ENCODE measurements at places on chromosomes 7 and 10.

- no peak for DNase-seq
Observed at GRCh38 chr10:18683427-18683826, 24.2 kb downstream of the ARL5B start.

GRCh38 chr10:110211465-110211843 is 4.0 kb downstream of the MXI1 start:
- DNase-seq = no peak

GRCh38 chr7:130208516-130208915 is 856 bp downstream of the SSMEM1 start:
- DNase-seq = no peak

GRCh38 chr7:39659356-39660013 is 36.1 kb downstream of the RALA start:
- no peak for DNase-seq

DNA sequence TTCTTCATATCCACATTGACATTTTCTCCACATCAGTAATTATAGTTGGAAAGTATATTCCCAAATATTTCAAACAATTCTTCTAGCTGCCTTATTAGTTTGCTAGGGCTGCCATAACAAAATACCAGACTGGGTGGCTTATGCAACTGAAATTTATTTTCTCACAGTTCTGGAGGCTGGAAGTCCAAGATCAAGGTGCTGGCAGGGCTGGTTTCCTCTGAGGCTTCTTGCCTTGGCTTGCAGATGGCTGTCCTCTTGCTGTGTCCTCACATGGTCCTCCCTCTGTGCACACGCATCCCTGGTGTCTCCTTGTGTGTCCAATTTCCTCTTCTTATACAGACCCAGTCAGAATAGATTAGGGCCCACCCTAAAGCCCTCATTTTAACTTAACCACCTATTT is 34.5 kb downstream of the DOCK4 start:
- peak; percentile 42 for DNase-seq

DNA sequence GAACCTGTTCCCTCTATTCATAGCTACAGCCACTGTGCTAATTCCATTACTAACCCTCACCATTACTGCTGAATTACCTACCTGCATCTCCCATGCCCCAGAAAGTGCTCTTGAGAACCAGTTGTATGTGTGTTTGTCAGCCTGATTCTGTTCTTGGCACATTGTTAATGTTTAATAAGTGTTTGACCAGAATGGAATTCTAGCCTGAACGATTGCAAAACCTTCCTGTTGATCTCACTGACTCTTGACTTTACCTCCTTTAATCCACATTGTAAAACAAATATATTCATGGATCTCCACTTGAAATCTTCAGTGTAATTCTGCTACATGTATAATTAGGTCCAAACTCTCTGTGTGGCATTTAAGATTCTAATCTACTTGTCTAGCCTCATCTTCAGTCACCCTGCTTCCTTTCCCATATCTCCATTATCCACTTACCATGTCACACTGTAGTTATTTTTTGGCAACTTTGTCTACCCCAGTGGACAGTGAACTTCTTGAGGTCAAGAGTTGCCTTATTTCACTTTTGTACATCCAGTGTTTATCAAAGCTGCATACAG is 4.9 kb downstream of the ZNF277 start:
- DNase-seq = no peak

GRCh38 chr7:37376386-37376785 is 72.3 kb downstream of the ELMO1 start:
- no peak for DNase-seq

GRCh38 chr7:90701021-90701420 is 104.9 kb downstream of the CDK14 start:
- no peak for DNase-seq

DNA sequence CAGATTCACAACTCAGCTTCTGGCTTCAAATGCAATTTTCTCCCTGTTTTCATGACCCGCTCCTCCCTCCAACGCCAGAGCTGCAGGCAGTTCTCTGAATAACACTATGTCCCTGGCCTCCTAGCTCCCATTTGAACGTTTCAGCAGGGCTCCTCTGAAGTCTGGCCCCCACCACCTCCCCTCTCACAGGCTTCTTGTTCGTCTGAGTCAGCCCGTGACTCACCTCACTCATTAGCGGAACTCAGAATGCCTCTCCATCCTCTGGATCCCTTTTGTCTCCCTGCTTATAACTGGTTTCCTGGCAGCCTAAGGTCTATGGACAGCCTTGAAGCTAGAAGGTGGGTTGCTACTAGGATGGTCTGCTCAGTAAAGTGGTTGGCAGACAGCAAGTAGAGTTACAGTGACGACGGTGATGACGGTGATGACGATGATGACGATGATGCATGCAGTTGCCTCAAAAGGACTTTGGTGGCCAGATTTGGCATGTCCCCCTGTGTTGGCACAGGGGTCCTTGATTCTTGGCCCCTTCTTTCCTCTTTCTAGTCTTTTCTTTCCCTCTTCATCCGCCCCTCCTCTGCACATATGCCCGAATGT is 83.3 kb upstream of the MKLN1 start:
- peak; percentile 53 for DNase-seq

- DNase-seq = no peak
Observed at GRCh38 chr7:17016402-17017010, 134.7 kb upstream of the AGR3 start.

GRCh38 chr7:50795831-50796230 is 13.1 kb upstream of the GRB10 start:
- no peak for DNase-seq

- DNase-seq = no peak
Observed at GRCh38 chr7:115033917-115034459, 112.1 kb downstream of the MDFIC start.

DNA sequence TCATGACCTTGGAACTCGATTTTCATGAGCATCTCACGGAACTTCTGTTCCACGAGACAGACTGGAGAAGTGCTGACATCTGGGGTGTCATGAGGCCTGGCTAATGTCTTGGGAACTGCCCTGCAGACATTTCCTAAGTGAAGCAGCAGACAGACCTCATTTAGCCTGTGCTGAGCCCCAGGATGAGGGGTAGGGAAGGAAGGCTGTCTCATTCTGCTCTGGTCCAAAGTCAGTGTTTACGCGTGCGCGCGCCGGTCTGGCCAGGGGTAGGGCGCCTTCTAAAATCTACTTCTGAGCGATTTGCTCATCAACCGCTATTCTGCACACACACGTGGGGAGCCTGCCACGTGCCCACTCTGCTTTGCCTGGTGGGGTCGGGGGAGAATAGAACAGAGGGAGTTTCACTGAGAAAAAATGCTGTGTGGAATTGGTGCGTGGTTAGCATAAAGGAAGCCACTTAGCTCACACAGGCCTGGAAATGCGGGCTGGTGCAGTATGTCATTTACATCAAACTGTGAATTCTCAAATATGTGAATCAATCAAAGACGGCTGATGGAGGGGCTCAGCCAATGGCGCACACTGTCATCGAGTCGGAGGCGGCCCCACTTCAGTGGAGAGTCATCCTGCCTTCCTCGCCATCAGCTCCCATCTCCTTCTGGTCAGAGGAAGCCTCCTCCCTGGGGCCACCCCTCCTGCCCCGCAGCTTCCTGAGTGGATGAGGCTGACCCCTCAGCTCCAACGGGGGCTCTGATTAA is 335.1 kb downstream of the ADARB2 start:
- DNase-seq = peak; percentile 68

- DNase-seq = no peak
Observed at GRCh38 chr7:254337-255037, 35.5 kb upstream of the FOXL3 start.

DNA sequence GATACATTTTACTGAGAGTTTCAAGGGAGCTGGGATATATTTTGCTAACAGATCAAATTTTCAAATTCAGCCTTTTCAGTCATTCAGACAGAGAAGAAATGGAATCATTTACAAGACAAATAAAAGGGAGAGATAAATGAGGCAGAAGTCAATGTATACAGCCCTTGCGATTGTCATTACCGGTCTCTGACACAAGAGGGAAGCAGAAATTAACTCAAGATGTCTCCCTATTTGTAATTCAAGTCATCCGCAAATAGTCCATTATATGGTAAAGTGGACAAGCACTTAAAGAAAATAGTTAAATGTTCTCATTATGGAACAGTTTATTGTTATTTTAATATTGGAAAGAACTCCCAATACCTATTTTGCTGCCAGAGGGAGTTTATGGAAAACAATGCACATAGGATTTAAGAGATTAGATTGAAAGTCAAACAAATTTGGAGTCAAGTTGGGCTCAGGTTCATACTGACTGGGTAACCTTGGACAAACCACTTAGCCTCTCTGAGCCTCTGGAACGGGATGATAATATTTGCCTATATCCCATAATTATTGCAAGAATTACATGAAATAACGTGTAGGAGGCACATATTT is 89.3 kb upstream of the PRKCQ start:
- no peak for DNase-seq

DNA sequence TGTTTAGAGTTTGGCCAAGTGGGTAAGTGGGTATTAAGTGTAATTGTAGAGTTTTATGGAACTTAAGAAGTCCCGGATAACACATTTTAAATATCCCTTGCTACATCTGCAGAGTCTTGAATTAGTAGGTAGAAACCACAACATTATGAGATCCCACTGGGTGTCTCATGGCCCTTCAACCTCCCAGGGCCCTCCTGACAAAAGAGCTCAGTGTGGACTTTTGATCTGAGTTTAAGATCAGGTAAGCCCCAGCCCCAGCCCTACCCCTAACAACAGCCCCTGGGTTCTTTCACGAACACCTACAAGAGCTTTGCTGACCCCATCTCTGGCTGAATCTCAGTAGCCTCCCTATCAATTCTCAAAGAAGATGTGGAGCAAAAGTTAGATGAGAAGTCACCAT is 65.4 kb upstream of the STK17A start:
- no peak for DNase-seq

DNA sequence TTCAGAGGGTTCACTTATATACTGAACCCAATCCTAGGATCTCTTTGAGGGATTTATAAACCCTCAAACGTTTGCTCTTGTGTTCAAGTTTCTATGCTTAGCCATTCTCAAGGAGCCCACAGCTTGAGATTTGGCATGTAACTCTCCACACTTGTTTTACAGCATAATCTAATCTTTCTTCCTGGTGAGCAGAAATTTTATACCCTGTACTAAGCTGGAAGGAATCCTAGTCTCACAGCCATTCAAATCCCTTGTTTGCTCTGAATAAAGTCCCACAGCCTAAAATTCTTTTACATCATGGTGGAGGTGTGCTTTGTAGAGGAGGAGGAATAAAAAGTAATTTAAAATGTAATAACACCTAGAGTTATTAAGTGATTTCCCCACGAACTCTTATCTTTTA is 5.3 kb upstream of the AGR2 start:
- no peak for DNase-seq

- DNase-seq = no peak
Observed at GRCh38 chr10:110002801-110003523, 4.8 kb upstream of the ADD3 start.

- no peak for DNase-seq
Observed at GRCh38 chr7:31003721-31004120, 40.0 kb downstream of the GHRHR start.

DNA sequence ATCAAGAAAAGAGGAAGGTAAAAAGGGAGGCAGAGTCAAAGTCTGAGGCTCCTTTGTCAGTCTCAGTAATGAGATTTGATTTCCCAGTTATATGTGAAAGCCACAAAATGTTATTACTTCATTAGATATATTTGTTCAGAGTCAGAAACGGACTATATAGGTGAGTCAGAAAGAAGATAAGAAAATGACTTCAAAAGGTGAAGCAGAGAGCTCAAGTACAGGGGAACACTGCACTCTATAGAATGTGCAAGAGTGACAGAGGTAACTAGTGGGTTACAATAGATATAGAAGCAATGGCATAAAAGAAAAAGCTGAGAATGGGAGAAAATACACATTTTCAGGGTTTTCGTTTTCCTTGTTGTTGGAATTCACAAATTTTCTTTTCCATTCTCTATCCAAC is 43.3 kb downstream of the DGKB start:
- DNase-seq = no peak

- DNase-seq = no peak
Observed at GRCh38 chr10:20257422-20257821, 441.2 kb downstream of the PLXDC2 start.

DNA sequence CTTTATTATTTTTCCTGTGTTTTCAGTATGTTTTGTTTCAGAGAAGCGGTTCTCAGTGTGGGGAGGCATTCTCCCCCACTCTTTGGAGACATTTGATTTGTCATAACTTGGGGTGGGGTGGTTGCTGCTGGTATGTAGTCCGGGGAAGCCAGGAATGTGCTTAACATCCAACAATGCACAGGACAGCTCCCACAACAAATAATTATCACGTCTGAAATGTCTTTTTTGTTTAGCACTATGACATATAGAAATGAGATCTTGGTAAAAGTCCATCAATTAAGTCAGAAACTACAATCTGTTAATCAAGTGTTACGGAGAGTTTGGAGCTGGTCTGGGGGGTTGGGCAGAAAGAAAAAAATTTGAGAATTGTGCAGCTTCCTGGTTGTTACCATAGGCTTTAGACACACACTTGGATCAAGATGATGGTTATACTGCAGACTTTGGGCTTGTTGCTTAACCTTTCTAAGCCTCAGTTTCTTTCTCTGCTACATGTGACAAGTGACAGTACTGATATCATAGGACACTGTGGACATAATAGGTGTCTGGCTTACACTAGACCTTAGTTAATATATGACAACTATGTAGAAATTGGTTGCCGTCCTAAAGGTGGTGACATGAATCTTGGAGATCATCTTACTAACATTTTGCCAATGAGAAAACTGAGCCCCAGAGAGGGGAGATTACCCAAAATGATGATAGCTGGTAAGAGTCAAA is 113.7 kb downstream of the LRMDA start:
- DNase-seq = no peak

DNA sequence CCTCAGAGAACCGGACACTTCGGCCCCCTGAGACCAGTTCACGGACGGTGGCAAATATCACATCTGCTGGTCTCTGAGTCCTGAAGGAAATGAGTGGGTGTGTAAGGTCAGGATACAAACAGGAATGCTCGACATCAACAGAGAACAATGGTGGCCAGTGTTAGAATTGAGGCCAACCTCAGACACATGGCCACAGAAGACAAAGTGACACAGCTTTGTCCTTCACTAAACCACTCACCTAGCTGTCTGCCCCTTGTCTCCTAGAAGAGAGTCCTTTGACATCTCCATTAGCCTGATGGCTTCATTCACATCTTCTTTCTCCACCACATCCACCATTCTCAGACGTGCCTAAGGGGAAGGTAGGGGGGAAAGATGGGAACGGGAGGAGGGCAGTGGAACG is 4.3 kb downstream of the COPS6 start:
- DNase-seq = no peak

DNA sequence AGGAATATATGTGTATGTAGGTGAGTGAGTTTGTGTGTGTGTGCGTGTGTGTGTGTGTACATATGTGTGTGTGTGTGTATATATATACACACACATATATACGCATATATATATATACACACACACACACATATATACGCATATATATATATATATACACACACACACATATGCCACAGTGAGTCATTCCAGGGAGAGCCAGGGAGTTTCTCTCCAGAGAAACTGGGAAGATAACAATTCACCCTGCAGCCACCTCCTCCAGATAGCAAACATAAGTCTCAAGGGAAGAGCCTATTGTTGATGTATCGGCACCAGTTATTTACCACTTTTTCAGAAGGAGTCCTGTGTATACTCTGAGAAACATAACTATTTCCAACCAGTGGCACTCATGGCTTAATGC is 102.3 kb upstream of the STK17A start:
- peak; percentile 42 for DNase-seq

Measured in esophagus muscularis mucosa (tissue), 4 donors.